Effector memory CD4-positive, alpha-beta T cell (primary cell): ENCODE measurements at places on chromosomes 13 and 19.

GRCh38 chr13:98098516-98098915 is 44.4 kb upstream of the FARP1 start:
- DNase-seq, result no peak

DNA sequence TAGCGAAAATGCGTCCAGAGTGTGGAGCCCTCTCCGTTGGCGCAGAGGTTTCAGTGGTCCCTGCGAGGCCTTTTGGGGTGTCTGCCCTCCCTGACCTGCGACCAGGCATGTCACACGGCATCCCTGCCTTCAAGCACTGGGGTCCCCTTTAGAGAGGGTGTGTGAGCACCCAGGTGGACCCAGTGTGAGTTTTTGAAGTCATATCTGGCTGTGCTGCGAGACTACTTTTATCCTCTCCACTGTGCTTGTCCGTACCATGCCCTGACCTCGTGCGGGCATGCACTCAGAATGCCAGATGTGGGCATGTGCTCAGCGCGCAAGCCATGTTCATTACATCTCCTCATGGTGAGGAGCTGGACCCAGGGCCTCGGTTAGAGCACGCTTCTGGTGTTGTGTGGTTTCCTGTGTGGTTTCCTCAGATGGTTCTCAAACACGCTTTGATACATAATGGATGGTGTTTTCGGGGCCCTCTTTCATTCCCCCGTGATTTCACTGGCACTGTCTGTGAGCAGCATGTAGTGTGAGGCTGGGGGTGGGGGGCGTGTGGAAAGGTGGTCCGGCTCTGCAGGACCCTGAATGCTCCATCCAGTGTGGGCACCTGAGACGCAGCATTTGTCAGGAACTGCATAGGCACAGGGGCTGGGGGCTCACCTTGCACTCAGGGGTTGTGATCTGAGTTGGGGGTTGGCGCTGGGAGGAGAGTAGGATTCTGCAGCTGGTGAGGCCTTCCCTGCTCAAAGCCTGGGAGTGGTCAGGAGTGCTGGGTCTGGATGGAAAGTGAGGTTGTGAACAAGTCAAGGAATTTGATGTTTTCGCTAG is 2.3 kb downstream of the TFDP1 start:
- no peak for DNase-seq

GRCh38 chr13:77379508-77379907 is 52.6 kb upstream of the MYCBP2 start:
- no peak for DNase-seq

GRCh38 chr13:30585748-30586262 is 31.9 kb upstream of the USPL1 start:
- DNase-seq, result no peak

GRCh38 chr13:97387890-97388289 is 46.1 kb upstream of the RAP2A start:
- no peak for DNase-seq

GRCh38 chr13:108270442-108270841 is 924 bp downstream of the TNFSF13B start:
- no peak for DNase-seq

DNA sequence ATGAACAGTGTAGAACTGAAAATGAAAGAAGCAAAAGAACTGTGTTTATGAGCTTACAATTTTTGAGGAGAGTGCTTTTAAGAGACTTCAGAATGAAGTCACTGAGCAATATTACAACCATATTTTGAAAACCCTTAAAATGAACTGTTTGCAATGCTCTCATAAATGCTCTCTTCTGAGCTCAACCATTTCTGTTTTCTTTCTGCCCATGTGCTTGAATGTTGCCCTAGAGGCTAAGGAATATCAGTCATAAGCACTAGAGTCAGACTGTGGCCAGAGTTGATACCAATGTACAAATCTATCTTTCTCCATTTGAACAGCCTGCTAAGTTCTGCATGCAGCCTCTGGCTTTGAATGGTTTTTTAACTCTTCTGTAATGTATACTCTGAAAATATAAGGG is 1092.8 kb downstream of the PCDH9 start:
- no peak for DNase-seq

GRCh38 chr13:27952876-27953675 is 16.0 kb downstream of the CDX2 start:
- DNase-seq, result no peak

GRCh38 chr13:22161871-22162270 is 491.0 kb downstream of the FGF9 start:
- DNase-seq, result no peak

- DNase-seq, result no peak
Observed at GRCh38 chr19:406971-407510, 1.9 kb downstream of the C2CD4C start.

DNA sequence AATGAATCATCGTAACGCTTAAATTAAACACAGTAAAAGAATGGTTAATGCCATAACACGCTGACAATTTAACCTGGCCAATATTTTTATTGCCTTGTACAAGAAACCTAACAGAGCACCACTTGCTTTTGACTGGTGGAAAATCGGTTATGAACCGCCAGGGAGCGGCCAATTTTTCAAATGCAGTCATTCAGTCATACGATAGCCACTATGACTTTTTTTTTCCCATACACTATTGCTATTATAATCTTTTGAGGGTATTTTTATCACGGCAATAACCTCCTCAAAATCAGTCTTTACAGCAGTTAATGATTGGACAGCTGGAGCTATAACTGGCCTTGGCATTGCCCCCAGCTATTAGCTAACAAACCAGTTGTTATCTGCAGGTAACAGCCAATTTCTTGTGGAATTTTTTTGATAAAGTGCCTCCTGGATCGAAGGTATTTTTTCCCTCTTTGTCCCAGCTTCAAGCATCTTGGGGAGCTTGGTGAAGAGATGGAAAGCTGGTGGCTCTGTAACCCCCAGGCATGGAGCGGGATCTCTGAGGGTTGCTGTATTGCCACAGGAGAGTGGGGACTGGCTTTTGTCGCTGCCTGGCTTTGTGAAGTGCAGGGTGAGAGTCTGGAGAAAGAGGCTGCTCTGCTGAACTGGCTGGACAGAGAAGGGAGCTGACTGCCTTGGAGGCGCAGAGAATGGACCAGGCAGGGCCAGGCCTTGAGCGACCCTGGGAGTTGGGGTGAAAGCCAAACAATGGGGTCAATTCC is 198.4 kb upstream of the ZNF536 start:
- no peak for DNase-seq

GRCh38 chr13:26060357-26060756 is 8.5 kb upstream of the SHISA2 start:
- no peak for DNase-seq

DNA sequence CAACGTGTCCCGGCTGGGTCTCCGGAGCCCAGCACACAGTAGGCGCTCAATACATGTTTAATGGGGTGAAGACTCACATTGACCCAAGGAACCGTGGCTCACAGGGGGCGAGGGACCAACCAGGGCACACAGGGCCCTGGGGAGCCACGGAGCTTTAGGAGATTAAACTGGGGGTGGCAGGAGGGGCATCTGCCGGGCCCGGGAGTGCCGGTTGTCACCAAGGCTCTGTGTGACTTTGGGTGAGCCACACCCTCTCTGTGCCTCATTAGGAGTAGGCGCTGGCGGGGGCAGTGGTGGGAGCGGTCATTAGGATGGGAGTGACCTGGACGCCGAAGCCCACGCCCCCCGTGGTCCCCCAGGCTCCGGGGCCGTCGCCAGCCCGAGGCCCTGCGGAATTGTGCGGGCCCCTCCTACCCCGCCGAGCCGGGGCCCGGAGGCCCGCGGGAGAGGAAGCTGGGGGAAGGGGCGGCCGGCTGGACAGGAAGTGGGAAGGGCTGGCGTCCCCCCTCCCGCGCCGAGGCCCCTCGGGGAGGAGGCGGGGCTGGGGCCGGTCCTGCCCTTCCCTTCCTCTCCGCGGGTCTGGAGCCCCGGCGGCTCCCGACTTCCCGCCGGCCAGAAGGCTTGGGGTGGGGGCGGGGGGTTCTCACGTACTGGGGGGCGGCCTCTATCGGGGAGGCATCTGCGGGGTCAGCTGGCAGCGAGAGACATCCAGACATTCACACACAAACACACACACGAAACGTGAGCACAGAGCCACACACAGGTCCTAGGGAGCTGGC is 1.8 kb upstream of the SSBP4 start:
- no peak for DNase-seq

GRCh38 chr19:1237754-1238368 is at the start of gene CBARP:
Gene CBARP, minus strand, starts transcription at chr19:1238005. Its CDS starts 1,905 bp downstream, at chr19:1236100.
- no peak for DNase-seq

DNA sequence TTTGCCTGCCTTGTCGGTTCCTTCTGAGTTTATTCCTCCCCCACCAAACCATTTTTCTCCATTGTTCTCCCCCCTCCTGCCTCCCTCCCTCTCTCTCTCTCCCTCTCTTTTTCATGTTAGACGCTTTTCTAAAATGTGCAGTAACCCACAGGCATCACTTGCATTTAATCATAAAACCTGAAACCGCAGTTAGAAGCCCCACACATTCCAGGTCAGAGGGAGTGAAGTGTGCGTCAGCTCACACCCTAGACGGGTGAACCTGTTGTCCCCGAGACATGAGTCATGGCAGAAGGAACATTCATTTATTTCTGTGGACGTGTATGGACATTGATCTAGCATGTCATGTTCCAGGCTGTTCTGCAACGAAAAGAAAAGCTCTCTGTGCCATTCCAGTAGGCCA is 19.9 kb downstream of the ONECUT3 start:
- no peak for DNase-seq

GRCh38 chr19:17415121-17415520 is 4.7 kb upstream of the MVB12A start:
- no peak for DNase-seq

DNA sequence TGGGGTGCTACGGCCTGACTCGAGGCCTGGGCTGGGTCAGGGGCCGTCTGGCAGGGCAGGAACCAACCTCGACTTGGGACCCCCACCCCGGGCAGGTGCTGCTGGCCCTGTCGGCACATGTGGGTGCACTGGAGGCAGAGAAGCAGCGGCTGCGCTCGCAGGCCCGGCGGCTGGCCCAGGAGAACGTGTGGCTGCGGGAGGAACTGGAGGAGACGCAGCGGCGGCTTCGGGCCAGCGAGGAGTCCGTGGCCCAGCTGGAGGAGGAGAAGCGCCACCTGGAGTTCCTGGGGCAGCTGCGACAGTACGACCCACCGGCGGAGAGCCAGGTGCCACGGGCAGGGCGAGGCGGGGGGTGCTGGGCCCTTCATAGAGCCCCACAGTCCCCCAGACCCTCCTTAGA is 5.9 kb downstream of the KLC3 start:
- no peak for DNase-seq

GRCh38 chr13:101970341-101970740 is 431.5 kb downstream of the FGF14 start:
- no peak for DNase-seq

GRCh38 chr13:87754097-87754496 is 82.9 kb downstream of the SLITRK5 start:
- no peak for DNase-seq

DNA sequence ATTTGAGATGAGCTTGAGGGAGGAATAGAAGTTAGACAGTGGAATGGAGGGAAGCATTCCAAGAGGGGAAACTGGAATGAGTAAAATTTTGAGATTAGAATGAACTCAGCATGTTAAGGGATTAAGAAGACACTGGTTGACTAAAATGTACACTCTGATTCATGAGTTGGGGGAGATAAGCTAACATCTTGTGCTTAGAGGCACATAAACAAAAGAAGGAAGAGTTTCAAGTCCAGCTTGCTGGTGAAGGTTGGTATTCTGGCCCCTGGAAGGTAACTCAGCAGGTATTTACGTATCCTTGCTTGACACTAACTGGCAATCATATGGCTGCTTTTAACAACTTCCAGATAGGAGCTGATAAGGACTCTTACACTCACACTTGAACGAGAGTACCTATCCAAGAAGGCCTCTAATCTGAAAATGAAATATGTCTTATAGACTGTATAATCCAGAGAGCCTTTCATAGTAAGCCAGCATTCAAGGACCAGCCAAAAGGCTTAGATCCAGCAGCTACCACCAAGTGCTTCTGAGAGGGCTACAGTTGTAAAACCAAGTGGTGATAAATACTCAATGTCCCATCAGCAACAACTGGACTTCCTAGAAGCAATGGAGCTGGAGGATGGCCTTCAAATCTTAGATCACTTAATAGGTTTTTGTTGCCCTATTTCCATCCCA is 149.7 kb upstream of the SERP2 start:
- DNase-seq, result no peak

DNA sequence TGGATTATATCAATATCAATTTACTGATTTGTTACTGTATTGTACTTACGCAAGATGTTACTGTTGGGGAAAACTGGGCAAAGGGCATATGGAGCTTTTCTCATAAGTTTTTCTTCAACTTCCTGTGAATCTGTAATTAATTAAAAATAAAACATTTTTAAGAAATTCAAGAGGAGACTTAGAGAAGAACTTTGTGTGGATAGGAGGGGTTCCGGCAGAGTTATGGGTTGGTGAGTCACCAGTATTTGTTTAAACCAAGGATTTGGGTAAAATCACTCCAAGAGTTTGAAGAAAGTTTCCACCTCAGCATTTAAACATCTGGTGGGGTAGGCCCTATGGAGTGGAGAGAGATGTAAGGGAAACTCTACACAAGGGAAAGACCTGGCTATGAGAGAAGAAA is 379.6 kb downstream of the TSHZ3 start:
- no peak for DNase-seq

- DNase-seq, result no peak
Observed at GRCh38 chr13:110129076-110129475, 177.9 kb downstream of the COL4A1 start.

DNA sequence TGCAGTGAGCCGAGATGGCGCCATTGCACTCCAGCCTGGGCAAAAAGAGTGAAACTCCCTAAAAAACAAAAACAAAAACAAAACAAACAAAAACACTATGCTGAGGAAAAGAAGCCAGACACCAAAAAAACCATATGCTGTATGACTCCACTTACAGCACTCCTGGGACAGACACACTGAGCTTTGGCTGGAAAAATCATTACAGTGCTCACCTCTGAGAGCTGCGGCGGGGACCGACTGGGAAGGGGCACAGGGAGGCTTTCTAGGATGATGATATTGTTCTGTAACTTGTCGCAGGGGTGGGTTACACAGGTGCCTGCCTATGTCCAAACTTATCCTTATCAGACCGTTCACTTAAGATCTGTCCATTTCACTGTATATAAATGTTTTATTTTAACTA is 7.8 kb downstream of the PNMA8A start:
- no peak for DNase-seq

- DNase-seq, result no peak
Observed at GRCh38 chr13:95494082-95494681, 58.3 kb upstream of the CLDN10 start.
